ENCODE measurements at places on chromosomes 16 and 17.

- DNase-seq: no peak
These were observed 4.8 kb downstream of the CTRB2 start for GRCh38 chr16:75202069-75202590.

DNA sequence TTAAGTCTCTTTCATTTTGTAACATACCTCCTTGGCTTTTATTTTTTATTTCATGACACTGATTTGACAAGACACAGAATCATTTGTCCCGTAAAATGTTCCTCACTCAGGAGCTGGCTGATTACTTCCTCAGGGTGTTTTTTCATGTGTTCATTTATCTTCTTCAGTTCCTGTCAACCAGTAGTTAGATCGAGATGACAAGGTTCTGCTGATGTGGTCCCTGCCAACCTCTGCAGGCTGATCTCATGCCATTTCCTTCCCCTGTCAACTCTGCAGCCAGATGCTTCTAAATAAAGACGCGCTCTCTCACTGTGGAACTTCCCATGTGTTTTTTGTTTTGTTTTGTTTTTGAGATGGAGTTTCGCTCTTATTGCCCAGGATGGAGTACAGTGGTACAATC lies 8.1 kb upstream of the CXCL16 start:
- no peak for DNase-seq

GRCh38 chr16:50083996-50084395 lies 18.2 kb downstream of the HEATR3 start:
- no peak for DNase-seq

DNA sequence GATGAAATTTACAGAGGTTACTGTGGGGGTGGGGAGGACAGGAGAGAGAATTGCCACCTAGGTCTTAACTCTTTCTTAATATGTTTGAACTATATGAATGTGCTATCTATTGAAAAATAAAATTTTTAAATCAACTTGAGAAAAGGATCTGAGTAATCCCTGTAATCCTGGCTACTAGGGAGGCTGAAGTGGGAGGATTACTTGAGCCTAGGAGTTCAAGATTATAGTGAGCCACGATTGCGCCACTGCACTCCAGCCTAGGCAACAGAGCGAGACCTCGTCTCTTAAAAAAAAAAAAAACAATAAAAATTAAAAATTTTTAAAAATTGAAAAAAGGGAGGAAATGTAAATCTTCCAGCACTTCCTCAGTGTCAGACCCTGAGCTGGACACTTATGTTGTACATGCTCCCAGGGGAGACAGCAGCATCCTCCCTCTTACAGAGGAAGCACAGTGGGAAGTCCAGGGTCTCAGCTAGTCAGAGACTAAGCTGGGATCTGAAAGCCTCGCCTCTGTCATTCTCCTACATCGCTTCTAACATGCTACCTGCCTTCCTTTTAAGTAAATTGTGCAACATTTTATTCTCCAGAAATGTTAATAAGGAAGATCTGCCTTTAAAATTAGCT lies 21.9 kb downstream of the PMM2 start:
- no peak for DNase-seq

DNA sequence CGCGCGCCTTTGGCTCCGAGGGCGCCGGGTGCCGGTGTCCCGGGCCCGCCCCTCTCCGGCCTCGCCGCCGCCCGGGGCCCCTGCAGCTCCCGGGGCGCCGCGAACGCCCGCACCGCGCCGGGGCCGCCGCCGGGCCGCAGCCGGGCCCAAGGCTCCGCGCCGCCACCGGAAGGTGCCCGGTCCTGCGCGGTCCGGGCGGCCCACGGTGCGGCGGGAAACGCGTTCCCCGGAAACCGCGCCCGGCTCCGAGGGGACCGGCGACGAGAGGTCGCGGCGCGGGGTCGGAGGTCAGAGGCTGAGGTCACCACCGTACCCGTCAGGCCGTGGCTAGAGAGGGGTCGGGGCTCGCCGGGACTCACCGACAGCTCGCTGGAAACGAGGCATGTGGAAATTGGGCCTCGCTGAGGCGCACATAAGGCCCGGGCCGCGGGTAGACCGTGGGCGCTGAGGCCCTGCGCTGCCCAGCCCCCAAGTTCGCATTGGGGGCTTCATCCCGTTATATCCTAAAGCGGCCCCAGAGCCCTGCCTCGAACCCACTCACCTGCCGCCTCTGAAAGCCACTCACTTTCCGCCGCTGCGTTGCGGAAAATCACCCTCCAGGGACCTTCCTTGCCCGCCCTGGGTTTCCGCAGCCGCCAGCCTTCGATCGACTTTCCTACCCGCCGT lies at the start of gene DUS1L:
Gene DUS1L (minus strand): TSS at position 167 of the 666 bp plus-strand sequence. CDS start 745 bp downstream, outside the sequence.
- DNase-seq: peak; percentile 54

GRCh38 chr17:57880086-57880456 lies 30.2 kb upstream of the MRPS23 start:
- DNase-seq: no peak

DNA sequence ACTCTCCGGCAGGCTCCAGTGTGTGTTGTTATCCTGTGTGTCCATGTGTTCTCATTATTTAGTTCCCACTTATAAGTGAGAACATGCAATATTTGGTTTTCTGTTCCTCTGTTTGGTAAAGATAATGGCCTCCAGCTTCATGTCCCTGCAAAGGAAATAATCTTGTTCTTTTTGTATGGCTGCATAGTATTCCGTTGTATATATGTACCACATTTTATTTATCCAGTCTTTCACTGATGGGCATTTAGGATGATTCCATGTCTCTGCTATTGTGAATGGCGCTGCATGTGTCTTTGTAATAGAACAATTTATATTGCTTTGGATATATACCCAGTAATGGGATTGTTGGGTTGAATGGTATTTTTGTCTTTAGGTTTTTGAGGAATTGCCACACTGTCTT lies 807.3 kb upstream of the CA10 start:
- DNase-seq: no peak

GRCh38 chr16:55529018-55529417 lies 20.1 kb downstream of the LPCAT2 start:
- DNase-seq: no peak

DNA sequence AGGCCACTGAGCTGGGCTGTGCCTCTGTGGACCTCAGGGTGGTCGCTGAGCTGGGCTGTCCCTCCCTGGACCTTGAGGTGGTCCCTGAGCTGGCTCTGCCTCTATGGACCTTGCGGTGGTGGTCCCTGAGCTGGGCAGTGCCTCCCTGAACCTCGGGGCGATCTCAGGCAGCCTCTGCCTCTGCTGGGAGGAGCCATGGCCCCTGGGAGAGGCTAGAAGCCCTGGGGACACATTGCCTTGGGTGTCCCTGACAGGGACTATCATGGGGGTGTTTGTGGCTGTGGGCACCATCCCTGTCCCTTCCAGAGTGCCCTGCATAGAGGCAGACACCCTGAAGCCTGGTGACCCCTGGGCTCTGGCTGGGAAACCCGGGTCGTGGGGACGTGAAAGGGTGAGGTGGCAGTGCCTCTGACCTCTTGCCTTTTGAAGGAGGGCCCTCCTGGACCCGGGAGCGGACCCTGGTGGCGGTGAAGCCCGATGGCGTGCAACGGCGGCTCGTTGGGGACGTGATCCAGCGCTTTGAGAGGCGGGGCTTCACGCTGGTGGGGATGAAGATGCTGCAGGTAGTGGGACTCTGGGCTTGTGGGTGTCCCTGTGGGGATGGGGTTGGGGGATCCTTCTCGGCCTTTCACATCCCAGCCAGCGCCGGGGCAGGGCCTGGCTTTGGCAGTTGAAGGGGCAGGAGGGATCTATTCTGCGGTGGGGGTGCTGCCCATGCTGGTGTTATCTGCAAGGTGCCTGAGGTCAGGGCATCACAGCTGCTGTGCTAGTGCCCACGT lies 1.8 kb downstream of the NME4 start:
- no peak for DNase-seq

DNA sequence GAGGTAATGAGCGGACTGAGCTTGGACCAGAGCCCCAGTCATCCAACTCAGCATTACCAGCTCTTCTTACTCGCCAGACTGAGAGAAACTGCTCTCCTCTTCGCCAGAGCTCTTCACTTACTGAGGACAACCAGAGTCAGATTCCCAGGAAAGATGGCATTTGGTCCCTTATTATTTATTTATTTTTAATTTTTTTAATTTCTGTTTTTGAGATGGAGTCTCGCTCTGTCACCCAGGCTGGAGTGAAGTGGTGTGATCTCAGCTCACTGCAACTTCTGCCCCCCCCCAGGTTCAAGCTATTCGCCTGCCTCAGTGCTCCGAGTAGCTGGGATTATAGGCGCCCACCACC lies 23.3 kb downstream of the DEXI start:
- DNase-seq: no peak

DNA sequence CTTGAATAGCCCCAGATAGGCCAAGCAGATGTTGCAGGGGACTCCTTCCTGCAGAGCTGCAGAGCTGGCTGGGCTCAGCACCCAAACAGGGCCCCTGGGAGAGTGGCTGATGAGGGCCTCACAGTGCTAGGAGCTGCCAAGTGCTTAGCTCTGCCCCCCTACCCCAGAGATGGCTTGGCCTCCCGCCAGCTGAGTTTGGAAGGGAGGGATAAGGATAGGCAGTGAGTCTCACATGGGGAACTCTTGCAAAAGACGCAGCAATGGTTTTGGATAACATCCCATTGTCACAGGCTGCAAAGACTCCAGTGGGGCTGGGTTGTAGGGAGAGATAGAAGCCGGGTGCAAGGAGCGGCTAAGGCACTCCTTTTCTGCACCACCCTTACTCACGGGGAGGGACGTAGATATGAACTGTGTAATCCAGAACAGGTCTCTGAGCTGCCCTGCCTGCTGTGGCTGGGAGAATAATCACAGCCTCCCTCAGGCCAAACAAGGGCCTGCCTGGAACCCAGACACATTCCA lies 52.9 kb upstream of the MAF start:
- DNase-seq: no peak

DNA sequence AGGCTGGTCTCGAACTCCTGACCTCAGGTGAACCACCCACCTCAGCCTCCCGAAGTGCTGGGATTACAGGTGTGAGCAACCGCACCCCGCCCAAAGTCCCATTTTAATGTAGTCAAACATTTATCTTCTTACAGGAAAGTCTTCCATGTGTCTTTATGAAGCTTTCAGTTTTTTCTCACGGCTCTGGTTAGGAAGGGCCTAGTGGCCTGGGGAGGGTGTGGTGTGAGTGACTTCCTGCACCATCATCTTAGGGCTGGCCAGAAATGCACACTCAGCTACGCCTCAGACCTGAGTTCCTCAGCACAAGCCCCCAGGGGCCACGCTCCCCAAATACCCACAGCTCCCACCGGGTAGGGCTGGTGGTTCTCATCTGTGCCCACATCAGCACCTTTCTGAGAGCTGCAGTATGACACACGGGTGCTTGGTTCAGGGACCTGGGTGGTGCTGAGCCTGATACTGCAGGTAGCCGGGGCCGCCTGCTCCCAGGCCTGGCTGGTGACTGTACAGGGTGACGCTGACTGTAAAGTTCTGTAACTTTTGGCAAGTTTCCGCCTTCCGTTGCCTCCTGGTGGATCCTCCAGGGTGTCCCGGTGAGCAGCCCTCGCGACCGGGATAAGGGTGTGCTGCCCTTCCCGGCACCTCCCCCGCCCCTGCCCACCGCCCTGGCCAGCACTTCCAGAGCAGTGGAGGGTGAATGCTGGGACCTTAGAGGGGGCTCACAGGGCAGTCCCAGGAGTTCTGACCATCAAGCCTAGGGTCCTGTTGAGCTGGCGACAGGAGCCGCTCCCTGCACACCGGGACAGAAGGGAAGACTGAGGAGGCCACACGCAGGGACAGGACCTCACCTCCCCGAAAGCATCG lies 52.5 kb downstream of the ZNF778 start:
- DNase-seq: no peak

DNA sequence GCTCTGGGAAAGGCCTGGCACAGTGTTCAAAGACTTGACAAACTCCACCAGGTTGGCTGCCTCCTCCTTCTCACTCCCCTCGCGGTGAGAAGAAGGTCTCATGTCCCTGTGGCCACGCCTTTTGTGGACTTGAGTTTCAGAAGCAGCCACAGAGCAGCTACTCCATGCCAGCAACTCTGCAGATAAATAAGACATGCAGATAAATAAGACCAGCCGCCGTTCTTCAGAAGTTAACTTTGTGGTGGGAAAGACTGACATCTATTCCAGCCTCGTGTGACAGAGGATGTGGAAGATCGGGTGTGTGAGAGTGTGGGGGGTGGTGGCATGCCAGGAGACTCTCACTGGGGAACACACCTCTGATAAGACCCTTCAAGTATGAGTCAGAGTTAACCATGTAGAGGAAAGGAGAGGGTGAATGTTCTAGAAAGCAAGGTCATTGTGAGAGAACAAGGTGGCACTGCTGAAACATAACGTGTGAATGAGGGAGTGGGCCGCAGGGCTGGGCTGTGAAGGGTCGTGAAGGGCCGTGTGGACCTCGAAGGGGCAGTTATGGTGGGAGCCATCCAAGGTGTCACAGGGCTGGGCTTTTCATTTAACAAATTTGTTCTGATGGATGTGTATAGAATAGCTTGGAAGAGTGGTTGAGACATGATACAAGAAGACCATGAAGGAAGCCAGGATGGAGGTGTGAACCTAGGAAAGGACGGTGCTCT lies 830 bp downstream of the SPACA3 start:
- DNase-seq: no peak

DNA sequence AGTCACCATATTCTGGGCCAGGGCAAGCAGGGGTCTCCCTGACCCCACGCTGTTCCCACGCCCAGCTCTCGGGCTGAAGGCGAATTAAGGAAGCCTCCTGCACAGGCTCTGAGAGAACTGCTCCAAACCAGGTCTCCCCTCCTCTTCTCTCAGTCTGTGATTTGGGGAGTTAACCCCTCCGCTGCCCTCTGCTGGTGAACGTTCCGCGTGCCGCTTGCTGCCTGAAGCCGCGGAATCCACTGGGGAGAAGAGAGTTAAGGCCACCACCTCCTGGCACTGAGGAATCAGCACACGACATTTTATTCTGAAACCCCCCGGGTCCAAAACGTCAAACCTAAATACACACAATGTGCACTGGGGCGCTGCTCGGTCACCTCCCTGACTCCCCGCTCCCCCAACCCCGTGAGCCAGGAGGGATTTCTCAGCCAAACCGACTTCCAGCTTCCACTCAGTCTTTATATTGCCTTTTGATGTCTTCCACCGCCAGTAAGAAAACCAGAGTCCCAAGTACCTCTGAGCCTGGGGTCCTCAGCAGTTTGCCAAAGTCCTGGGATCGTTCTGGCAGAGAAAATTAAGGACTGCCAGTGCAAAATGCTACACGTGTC lies 54.4 kb upstream of the RCVRN start:
- no peak for DNase-seq

- DNase-seq: no peak
These were observed 13.0 kb upstream of the NFATC3 start for GRCh38 chr16:68072038-68072695.

- no peak for DNase-seq
These were observed 54.8 kb downstream of the NLK start for GRCh38 chr17:28097254-28097653.

GRCh38 chr16:70730944-70731343 lies 45.1 kb upstream of the MTSS2 start:
- DNase-seq: no peak

- DNase-seq: no peak
These were observed 253.9 kb downstream of the SEC14L1 start for GRCh38 chr17:77394540-77395295.

GRCh38 chr17:76272541-76273444 lies 7.6 kb downstream of the UBALD2 start:
- DNase-seq: no peak

GRCh38 chr17:17573912-17574311 lies 17.6 kb downstream of the PEMT start:
- DNase-seq: no peak
